ENCODE measurements at places on chromosomes 16 and 17.

DNA sequence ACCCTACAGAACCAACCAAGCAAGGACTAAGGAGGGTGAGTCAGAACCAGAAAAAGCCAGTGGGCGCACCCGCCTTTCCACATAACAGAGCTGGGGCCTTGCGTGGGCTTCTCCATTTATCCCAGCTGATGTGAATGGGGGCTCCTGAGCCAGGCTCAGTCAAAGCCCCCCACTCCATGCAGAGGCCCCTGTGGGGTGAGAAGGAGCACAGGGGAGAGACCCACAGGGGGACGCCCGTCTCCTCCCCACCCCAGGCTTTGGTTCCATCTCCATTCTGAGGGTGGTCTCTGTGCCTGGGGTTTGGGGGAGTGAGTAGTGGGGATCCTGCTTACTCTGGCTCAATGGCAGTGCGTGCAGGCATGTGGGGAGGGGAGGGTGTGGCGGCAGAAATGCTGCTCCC lies 210.1 kb upstream of the TNRC6C start:
- DNase-seq: no peak

DNA sequence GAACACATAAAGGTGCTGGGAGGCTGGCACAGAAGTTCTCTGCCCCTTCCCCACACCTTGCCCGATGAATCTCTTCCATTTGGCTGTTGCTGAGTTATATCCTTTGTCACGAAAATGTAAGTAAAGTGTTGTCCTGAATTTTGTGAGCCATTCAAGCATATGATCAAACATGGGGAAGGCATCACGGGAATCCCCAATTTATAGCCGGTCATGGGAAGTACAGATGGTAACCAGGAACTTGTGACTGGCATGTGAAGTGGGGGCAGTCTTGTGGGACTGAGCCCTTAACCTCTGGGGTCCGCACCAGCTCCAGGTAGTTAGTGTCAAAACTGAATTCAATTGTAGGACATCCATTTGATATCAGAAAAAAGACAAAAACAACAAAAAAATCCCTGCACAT lies 13.2 kb downstream of the TOM1L2 start:
- DNase-seq: no peak

DNA sequence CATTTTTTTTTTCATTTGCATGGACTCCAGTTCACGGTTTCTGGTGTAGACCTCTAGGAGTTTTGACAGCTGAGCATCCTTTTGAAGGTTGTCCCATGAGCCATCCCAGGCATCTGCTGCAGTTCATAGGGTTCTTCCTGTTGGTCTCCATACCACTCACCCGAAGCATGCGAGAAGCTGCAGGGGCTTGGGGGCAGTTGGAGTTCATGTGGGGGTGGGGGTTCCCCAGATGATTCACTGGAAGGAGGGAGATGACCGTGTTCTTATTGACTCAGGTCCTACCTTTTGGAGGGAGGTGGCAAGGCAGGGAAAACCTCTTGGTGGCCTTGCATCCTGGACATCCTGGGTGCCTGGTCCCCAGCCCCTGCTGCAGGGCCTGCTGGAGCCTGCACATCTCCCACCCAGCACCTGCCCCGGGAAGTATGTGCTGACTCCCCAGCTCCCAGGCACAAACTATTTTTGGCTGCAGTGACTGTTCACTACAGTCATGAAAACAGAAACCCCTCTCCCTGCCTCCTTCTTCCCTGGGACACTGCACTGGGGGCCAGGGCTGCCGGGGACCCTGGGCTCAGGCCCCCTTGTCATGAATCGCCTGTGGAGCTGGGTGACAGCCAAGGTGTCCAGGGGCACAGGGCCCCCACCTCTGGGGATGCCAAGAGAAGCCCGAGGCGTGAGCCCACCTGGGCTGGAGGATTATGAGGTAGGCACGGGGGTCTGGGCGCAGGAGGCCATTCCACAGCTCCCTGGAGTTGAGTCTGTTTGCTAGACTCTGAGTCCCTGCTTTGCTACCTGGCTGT lies 64.9 kb upstream of the LGALS9 start:
- no peak for DNase-seq

GRCh38 chr16:57736419-57737351 lies 1.1 kb downstream of the KATNB1 start:
- DNase-seq: peak; percentile 36

DNA sequence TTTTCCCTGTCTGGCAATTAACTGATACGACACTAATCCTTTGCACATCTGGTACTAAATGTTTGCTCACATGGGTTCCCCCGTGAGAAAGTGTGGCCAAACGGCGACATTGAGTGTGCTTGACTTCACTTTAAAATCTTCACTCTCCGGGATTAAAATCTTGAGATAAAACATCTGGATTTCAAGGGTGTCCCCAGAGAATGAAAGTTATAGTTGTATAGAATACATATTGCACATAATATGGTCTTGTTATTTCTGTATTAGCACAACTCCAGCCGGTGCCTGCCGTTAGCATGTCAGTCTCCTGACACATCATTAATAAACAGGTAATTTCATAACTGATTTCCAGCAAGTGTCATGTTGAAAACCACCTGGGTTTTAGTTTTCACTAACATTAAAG lies 749.0 kb upstream of the SOX9 start:
- no peak for DNase-seq

GRCh38 chr17:2092253-2092652 lies 37.4 kb downstream of the HIC1 start:
- peak; percentile 28 for DNase-seq

DNA sequence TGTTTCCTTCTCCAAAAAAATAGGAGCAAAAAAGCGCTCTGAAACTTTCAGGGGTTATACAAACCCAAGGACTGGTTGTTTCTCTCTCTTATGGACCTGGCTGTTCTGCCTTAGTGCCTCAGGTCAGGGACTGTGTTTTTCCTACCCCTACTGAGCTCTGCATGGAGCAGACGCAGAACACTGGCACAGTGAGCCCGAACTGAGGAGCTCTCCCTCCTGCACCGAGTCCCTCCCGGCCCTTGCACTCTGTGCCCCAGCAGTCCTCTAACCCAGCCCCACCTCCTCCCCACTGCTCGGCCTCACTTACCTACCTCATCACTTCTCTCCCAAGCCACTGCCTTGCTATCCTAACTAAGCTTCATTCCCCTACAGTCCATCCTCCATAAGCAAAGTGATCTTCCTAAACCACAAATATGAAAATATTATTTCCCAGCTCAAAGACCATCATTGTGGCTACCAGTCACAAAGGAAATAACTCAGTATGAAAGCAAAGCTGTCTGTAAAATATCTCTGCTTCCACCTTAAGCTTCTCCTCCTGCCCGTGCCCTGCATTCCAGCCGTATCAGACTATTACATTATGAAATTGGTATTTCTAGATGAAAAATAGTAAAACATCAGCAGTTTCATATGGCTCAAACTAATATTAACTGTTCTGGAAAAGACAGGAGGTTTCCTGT lies 13.6 kb downstream of the MEIOB start:
- no peak for DNase-seq

DNA sequence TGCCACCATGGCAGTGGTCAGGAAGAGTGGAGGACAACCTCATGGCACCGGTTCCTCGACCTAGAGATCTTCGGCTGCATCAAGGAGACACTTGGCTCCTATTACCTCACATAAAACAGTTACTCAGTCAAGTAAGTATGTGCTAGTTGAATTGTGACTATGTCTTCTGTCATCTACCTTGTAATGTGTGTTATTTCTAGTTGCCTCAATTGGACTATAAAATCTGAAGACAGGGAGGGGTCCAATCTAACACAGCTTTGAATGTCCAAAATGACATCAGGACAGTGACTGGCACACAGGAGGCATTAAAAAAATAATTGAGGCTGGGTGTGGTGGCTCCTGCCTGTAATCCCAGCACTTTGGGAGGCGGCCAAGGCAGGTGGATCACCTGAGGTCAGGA lies 17.2 kb downstream of the C16orf86 start:
- DNase-seq: no peak

- no peak for DNase-seq
Measured at GRCh38 chr17:83073389-83074063, 5.9 kb upstream of the METRNL start.

GRCh38 chr17:60748204-60748603 lies 70.6 kb downstream of the BCAS3 start:
- no peak for DNase-seq

DNA sequence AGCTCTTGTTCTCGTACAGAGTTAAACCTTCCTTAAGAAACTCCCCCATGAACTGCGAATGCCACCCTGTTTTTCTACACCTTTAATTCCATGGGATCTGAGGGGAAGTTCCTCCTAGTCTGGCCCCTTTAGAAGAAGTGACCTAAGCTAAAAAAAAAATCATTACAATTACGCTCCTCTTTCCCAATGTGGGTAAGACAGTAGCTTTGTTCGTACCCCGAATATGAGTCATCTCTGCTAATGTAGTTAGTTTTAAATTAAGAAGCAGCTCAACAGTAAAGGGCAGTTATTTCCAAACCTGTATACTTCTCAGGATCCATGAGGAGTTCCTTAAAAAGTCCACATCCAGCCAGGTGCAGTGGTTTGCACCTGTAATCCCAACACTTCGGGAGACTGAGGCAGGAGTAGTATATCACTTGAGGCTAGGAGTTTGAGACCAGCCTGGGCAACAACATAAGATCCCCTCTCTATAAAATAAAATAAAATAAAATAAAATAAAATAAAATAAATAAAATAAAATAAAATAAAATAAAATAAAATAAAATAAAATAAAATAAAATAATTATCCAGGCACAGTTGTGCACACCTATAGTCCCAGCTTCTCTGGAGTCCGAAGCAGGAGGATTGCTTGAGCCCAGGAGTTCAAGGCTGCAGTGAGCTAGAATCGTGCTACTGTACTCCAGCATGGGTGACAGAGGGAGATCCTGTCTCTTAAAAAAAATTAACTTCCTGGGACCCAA lies 26.1 kb downstream of the RCVRN start:
- DNase-seq: no peak

- DNase-seq: peak; percentile 28
Measured at GRCh38 chr17:32928586-32929535, 908 bp downstream of the TMEM98 start.

DNA sequence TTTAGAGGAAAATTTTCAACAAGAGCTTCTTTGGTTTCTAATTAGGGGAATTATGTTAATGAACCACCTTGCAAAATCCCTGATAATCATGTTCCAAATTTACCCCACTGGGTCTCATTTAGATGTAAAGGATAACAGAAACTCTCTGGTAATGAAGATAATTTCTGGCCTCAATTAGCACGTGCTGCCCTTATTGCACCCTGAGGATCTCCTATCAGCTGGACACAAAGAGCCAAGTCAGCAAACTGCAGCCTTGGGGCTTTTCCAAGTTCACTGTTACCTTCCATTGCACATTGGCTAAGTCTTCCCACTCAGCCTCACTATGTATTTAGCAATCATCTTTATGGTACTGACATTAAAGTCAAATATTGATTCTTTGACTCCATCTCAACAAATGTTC lies 78.1 kb downstream of the GP2 start:
- DNase-seq: no peak

DNA sequence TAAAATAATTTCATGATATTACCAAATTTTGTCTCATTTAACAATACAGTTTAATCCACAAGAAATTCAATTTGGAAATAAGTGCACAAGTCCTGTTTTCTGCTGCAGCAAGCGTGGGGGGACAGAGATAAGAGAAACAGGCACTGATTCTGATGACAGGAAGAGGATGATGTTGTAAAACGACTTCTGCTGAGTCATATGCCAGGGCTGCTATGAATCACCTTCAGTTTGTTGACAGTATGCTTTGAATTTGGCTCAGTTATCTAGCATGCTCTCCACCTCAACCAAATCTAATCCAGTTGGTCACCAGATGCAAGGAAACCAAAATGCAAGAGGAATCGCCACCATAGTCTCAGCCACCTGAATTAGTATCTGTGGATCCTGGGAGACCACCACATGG lies 244.1 kb upstream of the MON1B start:
- DNase-seq: no peak

DNA sequence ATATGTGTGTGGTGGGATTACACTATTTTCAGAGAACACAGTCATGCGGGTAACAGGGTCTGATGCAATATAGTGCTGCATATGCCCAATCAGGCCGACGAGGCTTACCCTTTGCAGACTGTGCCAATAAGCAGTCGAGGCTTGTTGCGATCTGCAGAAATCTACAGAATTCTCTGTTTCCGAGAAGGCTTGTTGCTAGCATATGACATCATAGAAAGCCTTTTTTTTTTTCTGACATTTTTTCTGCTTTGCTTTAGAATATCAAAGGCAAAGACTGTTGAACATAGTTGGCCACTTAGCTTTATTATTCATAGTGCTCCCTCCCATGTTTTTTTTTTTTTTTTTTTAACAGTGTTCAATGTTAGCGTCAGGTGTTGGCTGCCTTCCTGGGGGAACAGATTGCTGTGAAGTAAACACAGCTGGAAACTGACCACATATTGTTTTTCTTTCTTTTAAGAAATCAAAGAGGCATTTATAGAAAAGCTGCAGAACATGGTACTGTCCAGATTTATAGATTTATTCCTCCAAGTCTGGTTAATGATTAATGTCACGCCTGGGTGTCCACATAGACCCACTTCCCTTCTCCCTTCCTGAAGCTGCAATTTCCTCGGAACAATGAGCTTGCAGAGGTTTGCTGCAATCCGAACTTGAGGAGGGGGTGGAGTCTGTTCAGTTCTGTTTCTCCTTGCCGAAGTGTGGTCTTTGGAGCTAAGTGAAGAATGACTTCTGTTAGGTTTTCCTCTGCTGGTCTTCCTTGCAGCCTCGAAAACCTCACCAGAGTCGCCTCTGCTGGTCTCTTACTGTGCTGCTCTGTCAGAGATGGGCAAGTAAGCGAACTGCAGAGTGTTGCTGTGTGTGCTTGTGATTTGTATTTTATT lies 87.3 kb downstream of the MAP2K6 start:
- peak; percentile 17 for DNase-seq

DNA sequence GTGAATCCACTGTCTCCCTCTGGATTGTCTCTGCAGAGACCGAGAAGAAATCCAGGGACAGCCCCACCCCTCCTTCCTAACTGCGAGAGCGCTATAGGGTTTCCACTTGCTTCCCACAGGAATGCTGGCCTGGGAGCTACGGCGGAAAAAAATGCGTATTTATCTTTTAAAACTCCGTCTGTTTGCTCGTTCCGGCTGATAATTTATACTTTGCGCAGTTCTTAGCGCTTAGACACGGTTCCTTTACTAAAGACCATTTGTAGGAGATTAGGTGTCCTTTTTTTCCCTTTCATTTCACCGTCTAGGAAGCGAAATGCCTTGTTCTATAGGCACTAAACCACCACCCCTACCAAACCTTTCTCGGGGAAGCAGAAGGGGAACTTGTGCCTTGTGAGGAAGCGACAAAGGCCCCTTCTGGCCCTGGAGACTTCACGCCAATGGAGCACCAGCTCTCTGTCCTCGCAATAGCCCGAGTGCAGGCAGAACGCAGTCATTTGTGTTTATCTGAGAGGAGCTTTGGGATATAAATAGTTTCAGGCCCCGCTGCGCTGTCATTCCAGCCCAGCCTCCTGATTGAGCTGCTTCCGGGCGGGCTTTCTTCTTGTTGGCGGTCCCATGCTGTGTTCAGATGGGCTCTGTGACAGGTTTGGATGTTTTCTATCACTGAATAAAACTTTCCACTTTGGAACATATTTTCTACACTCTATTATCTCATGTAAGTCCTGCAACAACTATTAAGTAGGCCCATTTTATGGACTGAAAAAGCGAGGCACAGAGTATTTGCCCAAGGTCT lies 791 bp upstream of the SUPT4H1 start:
- DNase-seq: peak; percentile 54
